ENCODE measurements at places on chromosomes 7 and 10.

GRCh38 chr10:103843854-103844570 is 11.4 kb downstream of the SH3PXD2A start:
- no peak for DNase-seq

- no peak for DNase-seq
These were observed 42.1 kb downstream of the ARHGAP21 start for GRCh38 chr10:24681572-24682088.

DNA sequence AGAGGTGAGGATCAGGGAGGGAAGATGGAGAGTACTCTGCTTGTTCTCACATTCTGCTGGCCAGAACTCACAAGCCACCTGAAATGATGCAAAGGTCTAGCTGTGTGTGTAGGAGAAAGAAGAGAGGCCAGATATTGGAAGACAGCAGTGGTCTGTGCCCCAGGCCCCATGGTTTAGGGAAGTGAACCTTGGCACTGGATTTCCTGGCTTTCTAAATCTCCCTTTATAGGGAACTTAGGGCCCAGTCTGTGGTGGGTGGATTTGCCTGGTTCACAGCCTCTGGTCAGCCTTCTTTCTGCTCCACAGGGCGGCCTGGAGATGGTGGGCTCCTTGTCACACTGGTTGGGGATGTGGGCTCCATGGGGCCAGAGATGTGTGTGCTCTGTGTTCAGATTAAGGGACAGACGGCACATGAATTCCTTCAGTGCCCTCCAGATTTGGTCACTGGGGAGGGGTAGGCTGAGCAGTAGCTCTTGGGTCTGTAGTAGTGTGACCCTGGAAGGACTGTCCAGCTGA is 9.5 kb upstream of the SH2D4B start:
- no peak for DNase-seq

GRCh38 chr10:16585103-16585502 is 63.4 kb upstream of the C1QL3 start:
- no peak for DNase-seq

DNA sequence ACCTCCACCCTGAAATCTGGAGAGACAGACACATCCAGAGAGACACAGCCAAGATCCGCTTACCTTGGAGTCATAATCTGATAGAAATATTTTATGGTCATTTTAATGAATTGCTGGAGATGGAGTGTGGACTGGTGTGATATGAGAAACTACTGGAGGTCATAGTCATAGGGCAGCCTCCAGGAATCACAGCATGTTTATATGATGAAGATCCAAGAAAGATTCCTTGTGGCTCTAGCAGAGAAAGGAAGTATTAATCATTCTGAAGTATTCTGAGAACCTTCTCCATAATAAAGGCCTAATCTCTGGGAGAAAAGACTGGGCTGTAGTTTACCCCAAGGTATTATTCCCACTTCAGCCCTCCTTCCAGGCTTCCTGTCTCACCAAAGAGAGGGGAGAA is 38.0 kb downstream of the POLR1F start:
- DNase-seq: no peak

DNA sequence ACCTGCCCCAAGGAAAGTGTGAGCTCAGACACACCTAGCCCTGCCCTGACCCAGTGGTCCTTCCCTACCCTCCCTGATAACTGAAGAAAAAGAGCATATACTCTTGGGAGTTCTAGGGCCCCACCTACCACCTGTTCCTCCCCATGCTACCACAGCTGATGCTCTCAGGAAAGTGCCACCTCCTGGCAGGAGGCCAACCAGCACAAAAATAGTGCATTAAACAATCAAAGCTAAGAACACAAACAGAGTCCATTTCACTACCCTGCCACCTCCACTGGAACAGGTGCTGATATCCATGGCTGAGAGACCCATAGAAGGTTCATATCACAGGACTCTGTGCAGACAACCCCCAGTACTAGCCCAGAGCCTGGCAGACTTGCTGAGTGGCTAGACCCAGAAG is 288.6 kb upstream of the PHF14 start:
- DNase-seq: no peak

GRCh38 chr10:119543814-119544642 is 1.5 kb upstream of the RGS10 start:
- DNase-seq: no peak

- DNase-seq: no peak
These were observed 128.2 kb downstream of the TAX1BP1 start for GRCh38 chr7:27868131-27868550.

DNA sequence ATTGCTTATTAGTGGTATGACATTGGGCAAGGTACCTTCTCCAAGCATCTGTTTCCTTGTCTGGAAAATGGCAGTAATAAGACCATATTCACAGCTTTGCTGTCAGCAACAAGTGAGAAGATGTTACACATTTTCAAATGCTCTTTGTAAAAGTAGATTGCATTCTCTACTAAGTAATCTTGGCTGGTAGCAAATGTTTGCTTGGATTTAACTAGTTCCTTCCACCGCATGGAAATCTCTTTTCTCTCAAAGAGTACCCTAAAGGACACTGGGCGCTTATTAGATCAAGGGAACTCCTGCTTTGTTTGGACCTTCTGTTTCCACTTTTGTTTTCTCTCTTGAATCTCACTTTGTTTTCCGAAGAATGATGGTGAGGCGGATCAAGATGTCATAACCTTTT is 185.2 kb upstream of the BMPER start:
- DNase-seq: no peak

DNA sequence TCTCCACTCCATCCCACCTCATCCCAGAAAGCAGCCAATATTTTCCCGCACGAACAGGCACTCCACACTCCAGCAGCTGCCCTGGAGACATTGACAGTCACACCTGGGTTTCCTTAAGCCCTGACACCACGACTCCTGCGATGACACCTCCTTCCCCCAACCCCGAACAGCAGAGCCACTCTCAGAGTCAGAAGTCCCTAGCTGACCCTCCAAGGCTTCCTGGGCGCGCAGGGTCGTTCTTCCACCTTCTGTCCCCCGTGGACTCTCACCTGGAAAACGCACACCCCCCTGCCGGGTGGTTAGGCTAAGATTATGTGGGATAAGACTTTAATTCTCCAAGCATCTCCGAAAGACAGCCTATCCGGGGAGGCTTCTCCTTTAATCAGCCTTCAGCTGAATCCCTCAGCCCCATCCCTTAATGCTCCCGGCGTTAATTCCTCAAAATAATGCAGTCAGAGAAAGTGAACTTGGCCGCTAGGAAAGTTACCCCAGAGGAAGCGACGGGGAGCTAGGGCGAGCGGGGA is 1.1 kb downstream of the DENND11 start:
- DNase-seq: no peak

- DNase-seq: no peak
These were observed 25.2 kb downstream of the DNAJB12 start for GRCh38 chr10:72329290-72330068.

- DNase-seq: no peak
These were observed 637.6 kb upstream of the IGFBP3 start for GRCh38 chr7:46558482-46559193.

DNA sequence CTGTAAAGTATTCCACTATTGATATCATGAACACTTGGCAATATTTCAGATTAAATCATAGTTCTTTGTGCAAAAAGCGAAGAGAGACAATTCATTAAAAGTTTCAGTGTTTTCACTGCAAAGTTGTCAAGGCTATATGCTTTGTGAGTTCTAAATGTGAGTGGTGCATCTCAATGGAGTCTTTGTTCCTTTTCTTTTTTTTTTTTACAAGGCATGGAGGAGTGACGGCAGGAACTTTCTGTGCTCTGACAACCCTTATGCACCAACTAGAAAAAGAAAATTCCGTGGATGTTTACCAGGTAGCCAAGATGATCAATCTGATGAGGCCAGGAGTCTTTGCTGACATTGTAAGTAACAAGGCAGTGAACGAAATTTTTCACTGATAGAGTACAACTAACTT is 84.5 kb downstream of the AASS start:
- no peak for DNase-seq

GRCh38 chr7:520503-521161 is 986 bp upstream of the PDGFA start:
- no peak for DNase-seq

DNA sequence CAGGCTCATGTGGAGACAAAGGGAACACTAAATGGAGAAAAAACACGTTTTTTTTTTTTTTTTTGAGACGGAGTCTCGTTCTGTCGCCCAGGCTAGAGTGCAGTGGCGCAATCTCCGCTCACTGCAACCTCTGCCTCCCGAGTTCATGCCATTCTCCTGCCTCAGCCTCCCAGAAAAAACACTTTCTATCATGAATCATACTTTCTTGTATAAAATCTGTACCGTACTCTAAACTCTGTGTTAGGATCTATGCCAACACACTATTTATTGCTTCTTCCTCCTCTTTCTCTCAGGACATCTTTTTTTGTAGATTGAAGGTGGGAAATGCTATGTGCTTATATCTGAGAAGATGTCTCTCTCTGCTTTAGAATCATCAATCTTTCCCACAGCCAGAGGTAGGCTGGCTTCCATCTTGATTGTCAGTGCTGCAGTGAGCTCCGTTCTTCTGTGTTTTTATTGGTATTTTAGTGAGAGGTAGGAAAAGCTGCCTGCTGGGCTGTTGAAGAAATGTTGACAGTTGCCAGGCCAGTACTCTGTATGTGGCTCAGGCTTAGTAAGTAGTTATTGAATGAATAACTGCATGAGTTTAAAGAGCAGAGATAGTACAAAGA is 101.1 kb downstream of the GPR85 start:
- DNase-seq: no peak

- no peak for DNase-seq
These were observed 56.7 kb downstream of the LAMB4 start for GRCh38 chr7:108073305-108074070.

DNA sequence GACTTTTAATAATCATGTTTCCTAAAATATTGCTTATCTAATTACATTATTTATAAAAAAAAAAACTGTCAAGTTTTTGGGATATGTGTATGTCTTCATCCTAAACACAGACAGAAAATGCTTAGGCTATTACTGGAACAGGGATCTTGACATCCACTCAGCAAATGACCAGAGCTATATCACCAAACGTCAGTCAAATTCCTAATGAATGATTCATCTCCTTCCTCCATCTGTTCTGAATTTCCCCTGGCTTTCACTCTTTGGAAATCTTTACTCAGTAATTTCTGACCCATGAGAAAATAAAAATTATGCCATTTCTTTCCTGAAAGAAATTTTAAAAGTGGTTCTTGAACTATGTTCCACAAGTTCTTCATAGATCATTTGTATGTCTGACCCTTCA is 552.4 kb upstream of the KCND2 start:
- DNase-seq: no peak

DNA sequence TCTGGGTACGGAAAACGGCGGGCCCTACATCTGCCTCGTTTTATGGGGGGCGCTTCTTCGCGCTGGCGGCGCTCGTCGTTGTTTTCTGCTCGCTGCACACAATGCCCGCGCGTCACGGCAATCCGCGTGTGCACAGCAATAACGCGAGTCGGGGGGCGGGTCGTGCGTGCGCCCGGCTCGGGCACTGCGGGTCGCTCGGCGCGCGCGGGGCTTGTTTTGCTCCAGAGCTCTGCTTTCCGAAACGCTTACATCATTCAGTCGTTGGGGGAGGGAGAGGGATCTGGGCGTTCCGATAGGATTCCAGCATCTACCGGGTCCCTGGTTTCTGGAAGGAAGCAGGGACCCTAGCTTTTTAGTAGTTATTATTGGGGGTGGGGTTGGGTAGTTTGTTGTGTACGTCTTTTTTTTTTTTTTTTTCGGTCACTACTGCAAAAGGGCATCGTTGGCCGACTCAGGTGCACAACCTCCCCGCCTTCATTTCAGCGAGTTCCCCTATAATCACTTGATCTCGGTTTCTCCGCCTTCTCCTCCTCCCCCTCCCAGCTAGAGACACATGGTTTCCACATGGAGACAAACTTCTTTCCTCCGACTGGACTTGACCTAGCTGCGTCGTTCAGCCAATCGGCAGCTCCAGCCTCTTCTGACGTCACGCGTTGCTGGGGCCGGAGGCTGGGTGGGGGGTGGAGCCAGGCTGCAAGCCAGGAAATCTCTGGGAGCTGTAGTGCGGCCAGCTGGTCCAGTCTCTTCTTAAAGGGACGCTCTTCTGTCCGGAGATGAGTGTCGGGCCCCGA is 3.5 kb downstream of the MXI1 start:
- DNase-seq: peak; percentile 97

DNA sequence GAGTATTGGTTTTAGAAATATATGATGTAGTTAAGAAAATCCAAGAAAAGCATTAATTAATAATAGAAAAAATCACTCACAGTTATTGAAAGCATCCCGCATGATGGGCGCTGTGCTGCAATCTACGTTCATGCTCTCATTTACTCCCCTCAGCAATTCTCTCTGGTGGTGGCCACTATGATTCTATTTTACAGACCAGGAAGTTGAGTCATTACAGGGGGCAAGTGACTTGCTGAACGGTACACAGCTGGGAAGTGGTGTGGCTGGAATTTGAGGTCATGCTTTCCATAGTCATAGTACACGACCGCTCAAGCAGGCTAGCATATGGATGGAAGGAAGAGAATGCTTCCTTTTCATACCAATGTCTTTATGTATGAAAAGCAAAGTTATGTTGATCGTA is 117.4 kb downstream of the TES start:
- DNase-seq: no peak

Measured in HL-60 (cell line).